Muscle of back (tissue), 13 donors: ENCODE measurements at places on chromosomes 3 and 15. TPM values are rescaled to one million over a fixed set of nuclear protein-coding genes. Genes with fewer than 3 reads are reported as not detected.

DNA sequence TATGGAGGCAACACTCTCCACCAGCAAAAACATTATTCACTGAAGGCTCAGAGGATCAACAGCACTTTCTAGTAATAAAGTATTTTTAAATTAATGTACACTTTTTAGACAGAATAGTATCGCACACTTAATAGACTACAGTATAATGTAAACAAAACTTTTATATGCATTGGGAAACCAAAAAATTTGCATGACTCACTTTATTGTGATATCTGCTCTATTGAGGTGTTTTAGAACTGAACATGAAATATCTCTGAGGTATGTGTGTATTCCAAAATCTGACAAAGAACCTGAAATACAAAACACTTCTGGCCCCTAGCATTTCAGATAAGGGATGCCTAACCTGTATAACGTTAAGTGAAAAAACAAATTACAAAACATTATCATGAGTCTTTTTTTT, 99.7 kb downstream of the PRICKLE2 start:
- no peak for DNase-seq

- DNase-seq: no peak
These were observed 31.5 kb downstream of the SPTSSB start for GRCh38 chr3:161339517-161340500.

DNA sequence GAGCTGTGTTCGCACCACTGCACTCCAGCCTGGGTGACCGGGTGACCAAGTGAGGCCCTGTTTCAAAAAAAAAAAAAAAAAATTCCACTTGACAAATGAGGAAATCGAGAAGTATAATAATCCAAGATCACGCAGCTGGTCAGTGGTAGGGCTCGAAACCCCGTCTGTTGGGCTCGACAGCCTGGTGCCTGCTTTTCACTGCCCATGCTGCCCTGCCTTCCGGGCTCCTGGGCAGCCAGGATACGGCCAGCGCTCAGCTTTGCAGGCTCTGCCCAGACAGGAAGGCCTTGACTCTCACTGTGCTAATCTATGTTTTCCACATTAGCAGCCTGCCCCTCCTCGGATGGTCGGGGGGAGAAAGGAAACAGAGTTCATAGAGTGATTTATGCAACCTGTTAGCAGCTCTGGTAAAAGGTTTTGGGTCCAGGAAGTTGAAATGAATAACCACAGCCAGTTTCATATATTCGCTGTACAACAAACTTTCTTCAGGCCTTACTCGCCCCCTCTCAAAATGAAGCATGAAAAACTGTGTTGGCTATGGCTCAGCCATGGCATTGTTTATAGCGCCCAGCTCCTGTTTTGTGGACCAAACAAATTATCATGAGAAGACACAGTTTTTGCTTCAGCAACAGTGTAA, 108.8 kb downstream of the XXYLT1 start:
- DNase-seq: peak; percentile 81

The SLC9A9 gene
- 12.1 TPM for polyA plus RNA-seq

The BOC gene
- 89.3 TPM for polyA plus RNA-seq

The WDR72 gene
- polyA plus RNA-seq: 0.38 TPM

GRCh38 chr3:11312166-11312565, 40.0 kb downstream of the ATG7 start:
- no peak for DNase-seq

DNA sequence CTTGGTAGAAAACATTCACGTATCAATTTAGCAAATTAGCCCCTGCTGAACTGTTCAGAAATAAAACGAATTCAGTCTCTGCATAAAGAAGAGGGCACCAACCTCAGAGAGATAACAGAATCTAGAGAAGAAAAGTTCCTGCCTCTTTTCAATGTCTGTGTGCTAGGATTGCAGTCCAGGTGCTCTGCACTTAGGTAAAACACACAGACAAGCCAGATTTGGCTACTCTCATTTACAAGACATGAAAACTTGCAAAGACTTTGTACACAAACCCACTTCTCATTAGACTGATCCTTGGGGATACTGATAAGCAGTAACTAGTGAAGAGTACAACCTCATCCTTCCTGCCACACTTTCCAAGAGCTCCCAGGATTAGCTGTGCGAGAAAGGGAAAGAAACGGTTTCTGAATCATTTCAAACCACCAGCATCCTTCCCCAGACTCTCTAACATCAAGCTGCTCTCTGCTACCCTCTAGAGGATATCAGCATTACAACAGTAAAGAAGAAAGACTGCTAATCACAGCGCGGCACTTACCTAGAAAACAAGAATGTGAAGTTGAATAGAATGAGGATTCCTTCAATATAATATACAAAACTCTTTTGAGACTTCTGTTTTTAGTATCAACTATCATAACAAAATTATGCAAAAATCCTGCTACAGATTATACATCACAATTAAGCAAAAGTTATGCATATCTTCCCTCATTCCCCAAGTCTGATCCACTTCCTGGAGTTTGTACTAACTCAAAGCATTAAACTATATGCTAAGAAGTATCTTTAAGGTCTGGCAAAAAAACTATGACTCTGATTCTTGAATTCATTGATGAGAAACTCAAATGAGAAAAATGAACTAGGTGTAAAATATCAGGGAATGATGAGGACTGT, 306.4 kb downstream of the MAGI1 start:
- peak; percentile 84 for DNase-seq

The SLC12A1 gene
- polyA plus RNA-seq: not detected

DNA sequence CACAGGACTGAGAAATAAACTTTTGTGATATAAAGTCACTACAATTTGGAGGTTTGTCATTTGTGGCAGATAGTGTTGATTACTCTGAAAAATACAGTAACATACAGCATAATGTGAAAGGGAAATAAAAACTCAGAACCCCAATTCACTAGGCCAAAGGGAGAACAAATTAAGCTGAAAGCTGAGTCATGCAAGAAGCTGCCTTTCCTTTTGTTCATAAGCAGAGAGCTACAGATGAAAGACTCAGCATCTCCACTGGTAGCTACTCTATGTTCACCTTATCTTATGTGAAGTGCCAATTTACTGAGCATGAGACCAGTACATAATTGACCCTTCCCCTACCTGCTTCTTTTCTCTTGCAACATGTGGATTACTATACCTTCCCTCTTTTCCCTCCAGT, 19.3 kb upstream of the SLTM start:
- DNase-seq: no peak

DNA sequence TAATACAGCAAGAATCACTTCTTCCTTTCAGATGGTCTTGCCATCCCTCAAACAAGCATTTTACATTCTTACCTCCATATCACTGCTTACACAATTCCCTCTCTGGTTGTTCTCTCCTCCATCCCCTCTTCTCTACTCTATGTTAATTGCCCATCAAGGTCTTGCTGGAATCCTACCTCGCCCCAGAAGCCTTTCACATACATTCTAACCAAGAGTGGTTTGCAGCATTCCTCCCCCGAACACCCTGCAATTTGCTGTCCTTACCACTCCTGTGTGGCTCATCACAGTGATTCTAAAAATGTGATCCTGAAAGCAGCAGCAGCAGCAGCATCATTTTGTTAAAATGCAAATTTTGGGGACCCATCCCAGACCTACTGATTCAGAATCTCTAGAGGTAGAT, 30.6 kb downstream of the TNIK start:
- no peak for DNase-seq

The GOLGA8Q gene
- 2.3 TPM for polyA plus RNA-seq

- peak; percentile 79 for DNase-seq
These were observed 198.3 kb downstream of the ERC2 start for GRCh38 chr3:56269755-56270535.

The VEPH1 gene
- polyA plus RNA-seq: 0.90 TPM

GRCh38 chr15:72927451-72927850, 124.8 kb upstream of the NEO1 start:
- DNase-seq: no peak

DNA sequence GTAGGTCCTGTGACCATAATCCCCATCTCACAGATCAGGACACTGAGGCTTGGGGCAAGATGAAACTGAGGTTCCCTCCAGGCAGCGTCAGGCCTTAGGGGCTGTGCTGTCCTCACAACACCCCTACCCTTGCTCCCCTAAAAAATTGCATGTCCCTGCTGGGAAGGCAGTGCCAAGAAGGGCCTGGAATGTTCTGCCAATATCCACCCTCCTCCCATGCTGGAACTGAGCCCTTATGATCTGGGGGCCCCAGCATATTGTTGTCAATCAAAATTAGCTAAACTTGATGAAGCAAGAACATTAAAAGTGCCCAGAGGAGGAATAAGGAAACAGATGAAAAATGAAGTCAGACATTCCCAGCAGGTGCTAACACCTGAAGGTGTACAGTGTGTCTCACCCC, 13.4 kb upstream of the RTP3 start:
- DNase-seq: no peak

DNA sequence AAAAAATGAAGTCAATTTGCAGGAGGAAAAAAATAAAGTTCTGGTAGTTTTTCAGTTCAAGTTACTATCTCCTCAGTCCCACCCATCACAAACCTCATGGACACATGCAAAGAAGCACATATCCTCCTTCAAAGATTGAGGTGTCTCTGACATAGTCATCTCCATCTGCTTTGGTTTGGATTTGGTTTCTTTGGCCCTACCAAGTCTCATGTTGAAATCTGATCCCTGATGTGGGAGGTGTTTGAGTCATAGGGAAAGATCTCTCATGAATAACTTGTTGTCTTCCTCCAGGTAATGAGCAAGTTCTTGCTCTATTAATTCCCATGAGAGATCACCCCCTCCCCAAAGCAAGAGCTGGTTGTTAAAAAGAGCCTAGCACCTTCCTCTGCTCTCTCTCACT, 446.8 kb downstream of the IGSF11 start:
- DNase-seq: no peak

DNA sequence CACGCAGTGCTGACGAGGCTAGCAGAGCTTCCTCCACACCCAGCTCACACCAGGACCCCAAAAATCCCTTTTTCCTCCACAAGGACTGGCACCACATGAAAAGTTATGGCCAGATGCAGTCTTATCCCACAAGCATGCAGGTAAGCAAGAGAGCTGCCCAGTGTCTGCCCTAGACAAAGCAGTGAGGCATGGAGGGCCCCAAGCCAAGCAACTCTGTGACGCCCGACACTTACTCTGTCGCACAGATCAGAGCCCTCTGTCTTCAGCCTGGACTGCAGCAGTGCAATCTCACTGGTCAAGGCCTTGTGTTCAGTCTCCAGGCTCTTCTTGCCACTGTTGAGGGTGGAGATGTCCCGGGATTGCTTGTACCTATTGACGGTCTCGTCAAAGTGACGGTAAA, 28.7 kb downstream of the RPN1 start:
- no peak for DNase-seq

The CLRN1 gene
- polyA plus RNA-seq: 0.22 TPM

DNA sequence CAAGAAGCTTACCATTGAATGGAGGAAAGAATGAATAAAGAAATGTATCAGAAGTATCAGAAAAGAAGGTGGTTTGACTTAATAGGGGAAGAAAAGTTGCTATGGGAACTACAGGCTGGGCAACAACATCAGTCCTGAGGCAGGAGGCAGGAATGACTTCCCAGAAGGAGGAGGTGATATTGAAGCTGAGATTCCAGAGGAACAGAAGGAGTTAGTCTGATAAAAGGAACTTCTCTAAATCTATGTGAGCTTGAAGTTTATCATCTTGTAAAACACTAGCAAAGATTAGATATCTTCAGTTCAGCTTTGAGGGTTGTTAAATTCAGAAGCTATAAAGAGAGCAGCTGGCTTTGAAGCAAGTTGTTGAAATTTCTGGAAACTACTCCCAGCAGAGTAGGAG, 213.3 kb upstream of the THRB start:
- no peak for DNase-seq

- peak; percentile 44 for DNase-seq
These were observed 153.5 kb upstream of the LPP start for GRCh38 chr3:188000361-188000861.

The AGBL1 gene
- 16.4 TPM for polyA plus RNA-seq

DNA sequence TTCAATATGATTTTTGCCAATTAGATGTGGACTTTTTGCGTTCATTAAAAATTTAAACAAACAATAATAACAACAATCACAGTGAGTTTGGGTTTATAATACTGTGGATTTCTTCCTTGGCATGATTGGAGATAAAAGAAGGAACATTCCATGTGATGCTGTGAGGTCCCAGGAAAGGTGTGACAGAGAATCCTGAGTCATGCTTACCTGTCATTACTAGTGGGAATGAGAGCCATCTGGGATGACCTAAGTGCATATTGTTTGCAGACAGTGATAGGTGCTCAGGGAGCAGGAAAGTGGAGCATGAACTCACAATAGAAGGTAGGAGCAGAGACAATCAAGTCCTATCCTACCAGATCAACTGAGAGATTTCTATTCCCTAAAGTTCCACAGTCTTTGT, 766.5 kb upstream of the CFAP20DC start:
- DNase-seq: no peak

- peak; percentile 51 for DNase-seq
These were observed 63.8 kb upstream of the ACP3 start for GRCh38 chr3:132253262-132253878.

DNA sequence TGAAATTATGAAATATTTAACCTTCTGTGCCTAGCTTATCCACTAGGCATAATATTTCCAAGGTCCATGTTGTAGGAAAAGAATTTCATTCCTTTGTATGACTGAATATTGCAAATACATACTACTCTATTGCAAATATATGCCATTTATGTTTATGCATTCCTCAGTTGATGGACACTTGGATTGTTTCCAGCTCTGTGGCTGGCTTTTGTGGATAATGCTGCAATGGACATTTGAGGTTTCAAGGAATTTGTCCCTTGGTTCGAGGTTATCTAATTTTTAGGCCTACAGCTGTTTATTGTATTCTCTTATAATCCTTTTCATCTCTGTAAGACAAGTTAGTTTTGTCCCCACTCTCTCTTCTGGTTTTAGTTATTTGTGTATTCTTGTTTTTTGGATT, 7.7 kb upstream of the AADACL2 start:
- no peak for DNase-seq

DNA sequence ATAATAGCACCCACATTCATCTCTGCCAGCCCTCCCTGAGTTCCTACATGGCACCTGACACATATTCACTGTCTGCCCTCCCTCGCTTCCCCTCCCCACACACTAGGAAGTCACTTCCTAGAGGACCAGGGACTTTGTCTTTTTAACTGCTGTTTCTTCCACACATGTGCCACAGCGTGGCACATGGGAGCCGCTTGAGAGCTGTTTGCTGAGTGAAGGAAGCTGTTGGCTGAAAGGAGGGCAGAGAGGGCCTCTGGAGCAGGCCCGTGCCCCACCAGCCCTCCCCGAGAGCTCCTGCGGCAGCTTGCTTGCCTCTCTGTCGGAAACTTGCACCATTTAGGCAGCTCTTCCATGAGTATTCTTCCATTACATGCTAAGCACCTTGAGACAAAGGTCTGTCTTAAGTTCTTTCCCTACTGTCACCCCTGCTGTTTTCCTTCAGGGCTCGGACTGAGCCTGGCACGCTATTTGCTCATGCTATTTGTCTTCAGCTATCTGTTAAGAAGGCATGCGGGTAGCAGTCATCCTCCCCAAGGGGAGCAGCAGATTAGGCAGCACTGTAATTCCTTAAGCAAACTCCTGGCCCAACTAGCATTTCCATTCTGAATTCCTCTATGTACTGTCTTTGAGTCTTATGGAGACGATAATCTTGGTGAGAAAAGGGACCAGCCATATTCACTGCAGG, 72.2 kb downstream of the CACNA1D start:
- DNase-seq: no peak
